ENCODE measurements at places on chromosomes 12 and 14.

DNA sequence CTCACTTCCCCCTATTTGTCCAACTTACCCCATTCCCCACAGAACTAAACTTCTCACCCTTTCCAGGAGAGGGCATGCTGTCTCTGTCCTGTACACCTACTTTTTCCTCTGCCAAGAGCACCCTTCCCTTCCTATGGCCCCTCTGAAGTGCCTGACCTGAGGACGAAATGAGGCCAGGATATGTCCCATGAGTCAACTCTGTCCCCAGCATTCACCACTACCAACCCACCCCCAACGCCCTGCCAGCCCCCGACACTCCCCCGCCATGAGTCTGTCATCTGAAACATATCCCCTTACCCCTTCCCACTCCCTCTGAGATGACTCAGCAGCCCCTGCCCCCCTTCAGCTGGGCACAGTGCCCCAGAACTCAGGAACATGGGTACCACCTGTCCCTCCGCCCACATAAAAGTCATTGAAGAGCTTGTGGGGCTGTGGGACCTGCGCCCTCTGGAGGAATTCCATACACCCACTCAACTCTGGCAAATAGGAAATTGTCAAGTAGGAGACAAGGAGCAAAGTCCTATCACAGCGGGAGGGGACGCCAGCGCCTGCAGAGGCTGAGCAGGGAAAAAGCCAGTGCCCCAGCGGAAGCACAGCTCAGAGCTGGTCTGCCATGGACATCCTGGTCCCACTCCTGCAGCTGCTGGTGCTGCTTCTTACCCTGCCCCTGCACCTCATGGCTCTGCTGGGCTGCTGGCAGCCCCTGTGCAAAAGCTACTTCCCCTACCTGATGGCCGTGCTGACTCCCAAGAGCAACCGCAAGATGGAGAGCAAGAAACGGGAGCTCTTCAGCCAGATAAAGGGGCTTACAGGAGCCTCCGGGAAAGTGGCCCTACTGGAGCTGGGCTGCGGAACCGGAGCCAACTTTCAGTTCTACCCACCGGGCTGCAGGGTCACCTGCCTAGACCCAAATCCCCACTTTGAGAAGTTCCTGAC, 26.3 kb downstream of the ITGA7 start:
- DNase-seq = no peak

DNA sequence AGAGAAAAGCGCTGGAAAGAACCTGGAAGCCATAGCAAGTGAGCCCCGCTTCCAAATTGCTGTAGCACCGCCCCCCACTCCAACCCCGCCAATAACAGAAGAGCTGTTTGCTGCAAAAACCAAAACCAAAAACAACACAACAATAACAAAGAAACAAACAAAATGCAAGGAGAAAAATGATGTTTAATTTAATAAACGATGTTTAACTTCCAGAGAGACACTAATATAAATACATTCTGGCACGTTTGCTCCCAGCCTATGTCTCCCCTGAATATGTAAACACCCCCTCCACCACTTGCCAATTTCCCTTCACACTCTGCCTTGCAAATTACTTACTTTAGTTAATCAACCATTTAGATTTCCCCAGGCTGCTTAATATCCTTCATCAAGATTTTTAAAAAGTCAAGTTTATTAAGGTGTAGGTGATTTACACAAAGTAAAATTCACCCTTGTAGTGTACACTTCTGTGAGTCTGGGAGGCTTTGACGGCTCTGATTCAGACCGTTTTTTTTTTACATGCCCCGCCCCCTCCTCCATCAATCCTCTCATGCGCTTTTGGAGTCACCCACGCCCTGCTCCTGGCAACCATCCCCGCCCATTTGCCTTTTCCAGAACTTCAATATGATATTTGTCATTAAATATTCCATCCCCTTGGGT, 482 bp upstream of the IFI27L2 start:
- DNase-seq = no peak

- no peak for DNase-seq
Measured at GRCh38 chr14:99073431-99073830, 198.6 kb downstream of the BCL11B start.

DNA sequence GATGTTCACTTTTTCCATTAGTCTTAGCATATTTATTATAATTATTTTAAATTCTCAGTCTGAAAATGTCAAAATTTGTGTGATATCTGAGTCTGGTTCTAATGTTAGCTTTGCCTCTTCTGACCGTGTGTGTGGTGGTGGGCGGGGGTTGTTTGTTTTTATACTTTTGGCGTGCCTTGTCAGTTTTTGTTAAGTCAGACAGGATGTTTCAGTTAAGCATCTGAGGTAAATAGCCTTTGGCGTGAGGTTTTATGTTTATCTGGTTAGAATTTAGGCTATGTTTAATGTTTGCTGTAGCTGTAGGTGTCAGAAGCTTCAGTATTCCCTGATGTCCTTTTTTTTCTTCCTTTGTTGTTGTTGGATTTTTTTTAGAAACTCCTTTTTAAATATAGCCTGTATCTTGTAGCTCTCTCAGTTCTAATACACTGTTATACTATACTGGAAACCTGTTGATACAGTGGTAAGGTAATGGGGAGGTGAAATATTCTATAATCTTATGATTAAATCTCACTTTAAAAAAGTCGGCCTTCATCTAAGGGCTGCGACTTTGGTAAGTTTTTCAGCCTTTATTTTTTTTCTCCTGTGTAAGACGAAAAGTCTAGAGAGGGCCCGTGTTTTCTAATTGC, 111.6 kb downstream of the SCAF11 start:
- DNase-seq = no peak

DNA sequence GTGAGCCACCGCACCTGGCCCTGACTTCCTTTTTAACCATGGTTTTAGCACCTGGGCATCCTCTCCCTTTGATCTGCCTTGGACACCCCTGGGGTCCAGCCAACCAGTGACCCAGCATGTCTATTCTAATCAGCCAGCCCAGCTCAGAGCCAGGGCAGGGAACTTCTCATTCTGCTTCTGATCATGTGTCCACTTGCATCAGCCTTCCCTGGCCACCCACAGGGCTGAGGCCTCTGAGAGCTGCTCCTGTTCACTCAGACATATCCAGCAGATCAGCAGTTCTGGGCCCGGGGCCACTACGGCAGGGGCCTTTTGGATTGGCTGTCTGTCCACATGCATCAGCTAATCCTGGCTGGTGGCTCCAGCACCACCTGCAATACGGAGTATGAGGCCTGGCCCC, 117.9 kb upstream of the MAP1LC3B2 start:
- peak; percentile 12 for DNase-seq

- no peak for DNase-seq
Measured at GRCh38 chr12:124531281-124531745, 36.1 kb downstream of the NCOR2 start.
